ENCODE measurements at places on chromosomes 7 and 10.

DNA sequence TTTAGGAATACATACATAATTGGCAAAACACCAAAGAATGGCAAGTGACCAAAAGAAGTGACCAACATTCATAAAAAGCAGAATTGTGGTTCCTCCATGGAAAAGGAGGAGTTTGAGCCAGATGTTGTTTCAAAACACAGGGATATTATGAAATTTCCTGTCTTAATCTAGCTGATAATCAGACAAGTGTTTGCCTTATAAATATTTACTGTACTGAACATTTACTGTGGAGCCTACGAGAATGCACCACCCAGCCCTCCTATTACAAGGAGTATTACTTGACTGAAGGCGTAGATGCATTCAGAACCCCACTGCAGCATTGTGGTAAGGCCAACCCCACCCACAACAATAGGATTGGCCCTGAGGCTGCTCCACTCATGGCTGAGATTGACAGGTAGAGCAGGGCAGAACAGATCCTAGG lies 118.9 kb downstream of the AKR1D1 start:
- DNase-seq: no peak

DNA sequence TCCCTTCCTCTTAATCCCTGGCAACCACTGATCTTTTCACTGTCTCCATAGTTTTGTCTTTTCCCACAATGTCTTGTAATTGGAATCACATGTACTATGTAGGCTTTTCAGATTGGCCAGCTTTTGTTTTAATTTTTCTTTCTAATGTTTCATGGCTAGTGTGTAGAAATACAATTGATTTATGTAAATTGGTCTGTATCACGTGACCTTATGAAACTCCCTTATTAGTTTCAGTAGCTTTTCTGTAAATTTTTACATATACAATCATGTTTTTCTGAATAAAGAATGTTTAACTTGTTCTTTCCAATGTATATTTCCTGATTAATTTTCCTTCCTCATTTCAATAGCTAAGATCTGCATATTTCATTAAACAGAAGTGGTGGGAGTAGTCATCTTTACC lies 319.3 kb downstream of the MDFIC start:
- DNase-seq: no peak

DNA sequence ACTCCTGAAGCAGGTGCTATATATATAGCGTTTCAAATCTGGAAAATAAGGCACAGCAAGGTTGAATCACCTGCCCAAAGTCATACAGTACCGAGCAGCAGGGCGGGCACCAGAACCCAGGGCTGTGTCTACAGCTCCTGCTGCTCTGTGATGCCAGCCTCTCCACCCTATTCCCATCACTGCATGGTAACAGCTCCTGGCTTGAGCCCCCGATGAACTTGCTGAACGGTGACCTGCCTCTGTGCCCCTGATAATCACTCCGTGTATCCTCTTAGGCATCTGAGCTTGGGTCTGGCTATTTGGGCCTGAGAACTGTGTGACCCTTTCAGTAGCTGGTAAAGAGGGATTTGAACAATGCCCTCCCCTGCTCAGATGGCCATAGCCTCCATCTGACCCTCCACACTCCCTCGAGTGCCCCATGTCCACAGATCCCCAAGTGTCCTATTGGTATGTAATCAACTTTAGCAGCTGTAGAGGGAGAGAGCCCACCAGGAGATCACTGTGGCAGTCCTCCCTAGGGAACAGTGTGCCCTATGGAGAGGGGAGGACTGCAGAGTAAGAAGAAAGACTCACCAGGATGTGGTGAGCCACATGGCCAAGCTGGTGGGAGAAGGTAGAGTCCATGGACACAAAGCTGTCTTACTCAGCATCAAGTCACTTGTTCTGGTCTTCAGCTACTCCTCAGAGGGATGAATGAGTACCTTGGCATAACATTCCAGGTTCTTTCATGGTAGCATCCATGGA lies 1.1 kb upstream of the ARHGAP22 start:
- no peak for DNase-seq

GRCh38 chr10:88933564-88933963 lies 19.0 kb downstream of the ACTA2 start:
- no peak for DNase-seq

- no peak for DNase-seq
Observed at GRCh38 chr10:92702301-92702916, 12.7 kb downstream of the HHEX start.

- DNase-seq: no peak
Observed at GRCh38 chr10:95782318-95782717, 26.4 kb downstream of the ENTPD1 start.
